ENCODE measurements at places on chromosomes 13 and 19. TPM values are rescaled to one million over a fixed set of nuclear protein-coding genes. Genes with fewer than 3 reads are reported as not detected.

Gene OR1I1
- not detected for total RNA-seq

Gene MRI1
- total RNA-seq = 16.2 TPM

Gene C19orf44
- 2.6 TPM for total RNA-seq

Gene SLC25A42
- total RNA-seq = 7.8 TPM

Gene CDX2
- not detected for total RNA-seq

Gene ZNF540
- total RNA-seq = 1.6 TPM

Gene UPK1A
- total RNA-seq = not detected

Gene NTN5
- under 0.01 TPM for total RNA-seq

Gene JSRP1
- 79.3 TPM for total RNA-seq

Gene ZNF835
- total RNA-seq = 3.1 TPM

Measured in skeletal muscle tissue (tissue), 5 donors.